ENCODE measurements at places on chromosomes 2 and 18.

- no peak for DNase-seq
Observed at GRCh38 chr2:98216616-98217015, 129.6 kb upstream of the CNGA3 start.

GRCh38 chr2:240441993-240442411 lies 6.5 kb downstream of the GPC1 start:
- no peak for DNase-seq

- no peak for DNase-seq
Observed at GRCh38 chr2:129849559-129850160, 129.8 kb upstream of the RAB6C start.

- DNase-seq: no peak
Observed at GRCh38 chr2:191462370-191462769, 215.6 kb upstream of the NABP1 start.

- no peak for DNase-seq
Observed at GRCh38 chr2:117982376-117983033, 31.4 kb downstream of the CCDC93 start.

DNA sequence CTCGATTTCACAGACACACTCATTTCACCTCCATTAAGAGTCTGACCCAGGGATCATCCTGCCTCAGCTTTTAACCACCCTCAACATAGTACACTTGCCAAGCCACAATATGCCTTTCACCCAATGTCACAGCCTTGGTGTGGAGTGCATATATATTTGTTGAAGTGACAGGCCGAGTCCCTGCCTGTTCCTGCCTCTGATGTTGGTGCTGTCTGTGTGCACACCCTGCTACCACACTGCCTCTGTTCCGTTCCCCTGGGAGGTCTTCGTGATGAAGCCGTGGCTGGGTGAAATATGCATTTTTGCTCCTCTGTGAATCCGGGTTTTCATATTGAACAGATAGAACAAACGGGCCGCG lies 90.3 kb downstream of the RNF144A start:
- DNase-seq: no peak

DNA sequence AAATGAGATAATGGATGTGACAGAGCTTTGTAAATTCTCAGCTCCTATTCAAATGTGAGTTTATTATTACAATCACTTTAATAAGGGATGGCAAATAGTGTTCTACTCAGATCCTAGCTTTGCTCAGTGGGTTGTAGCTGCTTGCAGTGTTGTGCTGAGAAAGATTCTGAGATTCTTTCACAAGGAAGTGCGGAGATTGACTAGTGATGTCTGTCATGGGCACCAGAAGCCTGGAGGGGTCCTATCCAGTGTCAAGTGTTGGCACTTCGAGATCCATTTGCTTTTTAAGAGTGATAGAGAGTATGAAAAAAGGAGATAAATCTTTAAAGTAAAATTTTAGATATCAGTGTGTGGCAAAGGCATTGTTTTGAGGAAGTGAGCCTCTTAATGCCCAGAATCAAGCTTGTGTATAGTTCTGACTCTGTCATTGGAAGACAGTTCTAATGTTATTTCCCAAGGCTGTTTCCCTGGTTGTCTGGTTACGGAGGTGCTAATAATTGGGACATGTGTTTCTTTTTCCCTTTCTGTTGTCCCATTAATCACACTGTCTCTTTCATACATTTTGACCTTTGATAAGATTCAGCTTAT lies 181.7 kb upstream of the SPRED2 start:
- DNase-seq: no peak

DNA sequence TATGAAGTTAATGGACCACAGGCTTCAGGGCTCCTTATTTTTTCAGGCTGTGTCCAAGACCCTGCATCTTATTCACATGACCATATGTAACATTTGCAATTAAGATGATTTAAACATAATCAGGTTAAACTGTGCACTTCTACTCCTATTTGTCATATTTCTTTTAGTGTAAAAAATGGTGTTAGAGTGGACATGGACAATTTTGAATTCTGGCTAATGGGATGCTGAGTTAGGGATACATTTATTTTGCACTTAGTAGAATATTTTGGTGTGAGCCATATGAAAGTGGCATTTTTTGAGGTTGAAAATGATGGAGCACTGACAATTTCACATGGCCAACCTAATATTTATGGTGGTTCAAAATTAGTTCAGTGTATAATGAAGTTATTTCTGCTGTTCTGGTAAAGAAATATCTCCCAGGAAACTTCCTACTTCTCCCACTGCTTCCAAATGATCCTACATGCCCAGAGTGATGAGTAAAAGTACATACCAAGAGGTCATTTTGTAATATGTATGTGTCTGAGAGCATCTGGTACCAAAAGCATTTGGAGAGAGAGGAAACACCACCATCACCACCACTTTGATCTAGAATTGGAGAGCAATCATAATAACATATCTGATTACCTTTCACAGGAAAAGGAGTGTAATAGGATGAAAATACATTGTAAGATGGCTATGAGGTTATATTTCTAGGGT lies 36.0 kb downstream of the GULP1 start:
- DNase-seq: no peak

- no peak for DNase-seq
Observed at GRCh38 chr18:74631623-74632350, 34.1 kb downstream of the ZNF407 start.

DNA sequence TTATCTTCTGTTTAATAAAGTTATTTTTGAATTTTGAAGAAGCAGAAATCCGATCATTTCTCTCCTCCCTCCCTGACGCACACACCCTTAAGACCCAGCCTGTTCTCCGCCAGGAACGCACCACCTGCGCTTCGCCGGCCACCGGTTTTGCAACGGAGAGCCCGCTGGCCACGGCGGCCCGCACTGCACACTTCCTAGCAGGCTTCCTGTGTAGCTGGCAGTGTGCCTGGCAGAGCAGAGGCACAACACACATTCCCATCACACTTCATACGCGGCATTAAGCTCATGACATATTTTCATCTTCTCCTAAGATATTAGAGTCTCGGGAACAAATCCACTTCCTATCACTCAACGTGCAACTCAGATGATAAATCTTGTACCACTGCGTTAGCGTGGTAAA lies 148.0 kb downstream of the HDAC4 start:
- no peak for DNase-seq

DNA sequence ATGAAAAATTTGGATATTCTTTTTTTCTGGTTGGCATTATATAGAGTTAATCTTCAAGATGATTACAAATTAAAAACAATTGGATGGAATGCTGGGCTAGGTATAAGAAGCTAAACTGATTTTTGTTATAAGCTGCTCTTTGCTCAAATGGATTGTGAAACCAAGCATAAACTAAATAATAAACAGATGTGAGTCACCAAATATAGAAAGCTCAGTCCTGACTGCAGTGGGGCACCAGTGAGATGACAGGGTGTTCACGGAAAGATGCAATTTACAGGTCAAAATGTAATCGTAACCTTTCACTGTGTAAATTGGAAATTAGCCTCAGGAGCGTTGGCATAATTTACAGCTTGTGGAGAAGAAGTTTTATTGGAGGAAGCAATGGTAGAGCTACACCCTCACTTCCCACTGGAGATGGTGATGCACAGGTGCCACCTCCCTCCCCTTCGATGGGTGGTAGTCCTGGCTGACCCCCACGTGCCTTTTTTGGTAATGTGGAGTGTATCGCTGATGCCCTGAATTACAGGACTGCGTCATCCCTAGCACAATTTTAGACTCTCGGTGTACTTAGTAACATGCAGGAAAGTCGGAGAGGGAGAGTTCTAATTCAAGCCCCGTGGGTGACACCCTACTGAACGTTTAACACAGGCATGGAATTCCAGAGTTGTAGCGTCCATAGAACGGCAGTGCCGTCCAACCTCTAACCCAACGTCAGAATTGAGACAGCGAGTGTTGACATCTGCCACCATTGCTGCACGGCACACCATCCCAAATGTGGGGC lies 73.9 kb upstream of the NFATC1 start:
- DNase-seq: no peak

DNA sequence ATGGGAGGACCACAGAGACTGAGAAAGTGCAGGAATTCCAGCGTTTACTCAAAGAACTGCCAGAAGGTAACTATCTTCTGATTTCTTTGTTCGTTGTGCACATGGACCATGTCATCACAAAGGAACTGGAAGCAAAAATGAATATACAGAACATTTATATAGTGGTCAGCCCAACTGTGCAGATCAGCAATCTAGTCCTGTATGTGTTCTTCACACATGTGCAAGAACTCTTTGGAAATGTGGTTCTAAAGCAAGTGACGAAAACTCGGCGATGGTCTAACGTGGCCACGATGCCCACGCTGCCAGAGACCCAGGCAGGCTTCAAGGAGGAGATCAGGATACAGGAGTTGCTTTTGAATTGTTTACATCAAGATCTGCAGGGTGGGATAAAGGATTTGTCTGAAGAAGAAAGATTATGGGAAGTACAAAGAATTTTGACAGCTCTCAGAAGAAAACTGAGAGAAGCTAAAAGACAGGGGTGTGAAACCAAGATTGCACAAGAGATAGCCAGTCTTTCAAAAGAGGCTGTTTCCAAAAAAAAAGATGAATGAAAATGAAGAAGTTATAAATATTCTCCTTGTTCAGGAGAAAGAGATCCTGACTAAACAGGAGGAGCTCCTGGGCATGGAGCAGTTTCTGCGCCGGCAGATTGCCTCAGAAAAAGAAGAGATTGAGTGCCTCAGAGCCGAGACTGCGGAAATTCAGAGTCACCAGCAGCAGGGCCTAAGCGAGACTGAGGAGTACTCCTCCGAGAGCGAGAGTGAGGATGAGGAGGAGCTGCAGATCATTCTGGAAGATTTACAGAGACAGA lies 8.3 kb upstream of the CHST10 start:
- DNase-seq: no peak

DNA sequence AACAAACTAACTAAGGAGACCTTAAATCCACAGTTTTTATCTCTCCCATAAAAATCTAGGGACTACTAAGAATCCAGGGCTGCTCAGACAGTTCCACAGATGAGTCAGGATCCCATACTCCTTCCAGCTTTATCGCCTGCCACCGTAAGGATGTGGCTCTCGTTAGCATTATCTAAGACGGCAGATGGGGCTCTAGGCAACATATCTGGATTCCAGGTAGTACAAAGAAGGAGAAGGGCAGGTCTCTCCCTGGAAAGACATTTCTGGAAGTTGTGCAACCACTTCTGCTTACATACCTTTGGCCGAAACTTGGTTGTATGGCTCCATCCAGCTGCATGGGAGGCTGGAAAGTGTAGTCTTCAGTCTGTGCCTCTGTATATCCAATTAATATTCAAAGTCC lies 149.4 kb downstream of the SP3 start:
- no peak for DNase-seq

- no peak for DNase-seq
Observed at GRCh38 chr2:218422403-218423086, 3.6 kb downstream of the VIL1 start.

- no peak for DNase-seq
Observed at GRCh38 chr2:74174909-74175308, 3.8 kb downstream of the MOB1A start.

GRCh38 chr2:62296034-62296831 lies 100.3 kb downstream of the B3GNT2 start:
- DNase-seq: no peak

DNA sequence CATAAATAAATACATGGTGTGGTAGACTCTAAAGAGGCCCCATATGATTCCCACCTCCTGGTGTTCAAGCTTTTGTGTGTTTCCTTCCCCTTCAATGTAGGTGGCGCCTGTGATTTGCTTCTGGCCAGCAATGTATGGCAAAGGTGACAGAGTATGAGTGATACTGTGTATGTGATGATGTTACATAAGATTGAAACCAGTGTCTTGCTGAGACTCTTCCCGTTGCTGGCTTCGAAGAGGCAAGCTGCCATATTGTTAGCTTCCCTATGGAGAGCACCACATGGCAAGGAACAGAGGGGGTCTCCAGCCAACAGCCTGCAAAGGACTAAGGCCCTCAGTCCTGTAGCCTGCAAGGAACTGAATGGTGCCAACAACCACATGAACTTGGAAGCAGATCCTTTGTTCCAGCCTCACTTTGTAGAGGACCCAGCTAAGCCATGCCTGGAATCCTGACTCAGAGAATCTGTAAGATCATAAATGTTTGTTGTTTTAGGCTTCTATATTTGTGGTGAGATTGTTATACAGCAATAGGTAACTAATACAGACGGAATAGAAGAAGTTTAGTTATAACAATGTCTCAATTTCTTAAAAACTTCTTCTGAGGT lies 1.7 kb upstream of the SMAD4 start:
- DNase-seq: no peak

- no peak for DNase-seq
Observed at GRCh38 chr2:109322111-109322510, 193.1 kb downstream of the SH3RF3 start.

Data from NCI-H1436 treated with DMSO at 0.1 percent for 48 hours (cell line).